ENCODE measurements at places on chromosomes 4 and X. TPM values are rescaled to one million over a fixed set of nuclear protein-coding genes. Genes with fewer than 3 reads are reported as not detected.

GRCh38 chr4:127708985-127709384, 21.2 kb upstream of the SLC25A31 start:
- DNase-seq, result peak; percentile 7

GRCh38 chr4:145719752-145720624, 40.0 kb downstream of the C4orf51 start:
- DNase-seq, result no peak

- no peak for DNase-seq
Measured at GRCh38 chr4:111807576-111807975, 337.7 kb upstream of the FAM241A start.

- peak; percentile 13 for DNase-seq
Measured at GRCh38 chr4:147019091-147019490, 73.4 kb upstream of the TTC29 start.

GRCh38 chrX:16454926-16455325, 195.0 kb upstream of the S100G start:
- DNase-seq, result no peak

- DNase-seq, result no peak
Measured at GRCh38 chr4:56856656-56857055, 35.2 kb upstream of the SPINK2 start.

GRCh38 chr4:156642161-156642560, 329.4 kb downstream of the PDGFC start:
- DNase-seq, result no peak

Gene TRIM75
- not detected for polyA plus RNA-seq

Gene MAGEE1
- polyA plus RNA-seq, result 0.16 TPM

- DNase-seq, result no peak
Measured at GRCh38 chr4:56313132-56313531, 74.2 kb downstream of the AASDH start.

DNA sequence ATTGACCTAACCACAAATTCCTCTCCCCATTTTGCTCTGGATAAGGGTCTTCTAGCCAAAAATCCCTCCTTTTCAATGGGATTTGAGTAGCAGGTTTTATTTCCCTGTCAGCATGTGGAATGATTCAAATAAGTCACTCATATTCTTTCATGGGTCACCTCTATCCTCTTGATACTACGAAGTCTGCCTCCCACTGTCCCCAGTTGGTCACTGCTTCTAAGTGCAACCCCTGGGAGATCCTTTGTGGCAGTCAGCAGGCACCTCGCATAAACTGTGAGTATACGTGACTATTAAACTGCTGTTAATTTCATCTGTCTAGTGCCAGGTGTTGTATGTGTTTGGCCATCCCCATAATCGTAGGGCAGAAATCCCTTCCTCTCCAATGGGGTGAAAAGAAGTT, 1667.9 kb upstream of the PCDH7 start:
- no peak for DNase-seq

Gene CCKAR
- polyA plus RNA-seq, result 0.27 TPM

Gene SLITRK4
- polyA plus RNA-seq, result not detected

- no peak for DNase-seq
Measured at GRCh38 chr4:38618505-38618904, 45.5 kb upstream of the KLF3 start.

- DNase-seq, result no peak
Measured at GRCh38 chrX:56792270-56793111, 63.4 kb downstream of the NBDY start.

DNA sequence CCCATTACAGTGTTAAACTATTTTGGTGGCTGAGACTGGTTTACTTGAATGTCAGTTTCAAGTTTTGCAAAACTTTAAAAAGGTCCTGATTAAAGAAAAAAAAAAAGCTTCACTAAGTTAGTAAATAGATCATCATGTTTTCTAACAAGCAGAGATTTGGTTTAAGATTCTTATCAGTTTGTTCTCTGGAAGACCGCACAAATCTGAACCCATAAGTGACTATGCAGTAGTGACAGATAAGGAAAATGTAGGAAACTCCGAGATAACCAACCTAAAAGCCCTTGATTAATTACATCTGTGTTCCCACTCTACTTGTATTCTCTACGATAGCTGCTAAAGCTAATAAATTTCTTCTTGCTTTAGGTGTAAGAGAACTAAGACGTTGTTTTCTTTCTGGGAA, 1799.8 kb upstream of the ADGRL3 start:
- no peak for DNase-seq

Gene FOXO4
- polyA plus RNA-seq, result 1.3 TPM

DNA sequence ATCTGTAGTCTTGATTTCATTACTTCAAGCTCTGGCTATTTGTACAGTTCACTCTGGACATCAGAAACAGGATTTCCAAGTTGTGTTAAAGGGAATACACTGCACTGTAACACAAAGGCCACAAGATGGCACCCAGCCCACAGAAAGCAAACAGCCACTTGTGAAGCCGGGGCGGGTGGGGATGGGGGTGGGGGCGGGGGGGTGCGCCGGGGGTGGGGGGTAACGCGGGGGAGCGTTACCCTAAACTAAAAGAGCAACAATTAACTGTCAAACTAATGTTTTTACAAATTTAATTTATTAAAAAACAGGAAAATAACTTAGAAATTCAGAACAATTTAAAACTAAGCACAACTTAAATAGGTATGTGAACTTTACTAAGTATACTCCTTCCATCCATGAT, 27.3 kb downstream of the PRDX4 start:
- DNase-seq, result peak; percentile 16

- DNase-seq, result no peak
Measured at GRCh38 chrX:31836479-31836878, 764.6 kb upstream of the FTHL17 start.

GRCh38 chr4:74112399-74113105, 13.6 kb upstream of the CXCL2 start:
- no peak for DNase-seq

DNA sequence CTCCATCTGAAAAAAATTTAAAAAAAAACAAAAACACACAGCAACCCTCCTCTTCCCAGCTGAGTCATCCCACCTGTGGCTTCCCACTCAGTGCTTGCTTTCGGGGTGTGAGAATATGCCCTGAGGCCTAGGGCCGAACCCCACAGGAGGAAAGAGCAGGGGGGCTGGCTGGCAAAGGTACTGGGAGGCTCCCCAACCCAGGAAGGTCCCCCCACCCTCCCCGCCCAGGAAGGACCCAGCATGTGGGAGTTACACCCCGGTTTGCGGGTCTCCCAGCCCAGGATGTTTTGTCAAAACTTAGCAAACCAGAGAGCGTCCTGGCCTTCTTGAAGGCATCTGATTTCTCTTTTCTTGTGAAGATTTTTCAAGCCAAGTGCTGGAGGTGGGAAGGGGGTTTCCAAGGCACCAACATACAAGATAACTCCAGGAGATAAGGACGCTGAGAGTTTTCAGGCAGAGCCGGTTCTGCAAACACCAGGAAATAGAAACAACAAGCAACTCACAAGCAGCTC, 25.7 kb upstream of the CSF2RA start:
- DNase-seq, result no peak

DNA sequence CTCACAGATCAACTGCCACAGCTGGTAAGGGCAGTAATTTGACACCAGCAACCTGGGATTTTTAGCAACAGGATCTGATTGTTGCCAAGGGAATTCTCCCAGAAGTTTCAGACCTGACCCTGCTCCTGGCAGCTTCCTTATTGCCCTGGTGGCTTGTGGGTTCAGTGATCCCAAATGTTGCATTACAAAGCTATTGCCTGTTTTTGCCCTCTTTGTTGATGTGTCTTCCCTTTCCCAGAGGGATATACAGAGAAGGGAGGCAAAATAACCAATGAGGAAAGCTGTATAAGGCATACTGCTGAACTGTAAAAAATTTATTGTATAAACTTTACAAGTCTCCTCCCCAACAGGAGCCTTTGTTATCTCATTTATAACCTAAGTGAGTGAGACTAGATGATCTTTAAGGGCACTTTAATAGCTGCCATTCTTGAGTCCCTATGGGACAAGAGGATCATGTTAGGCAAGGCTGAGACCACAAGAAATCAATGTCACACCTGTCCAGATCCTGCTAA, 22.2 kb downstream of the VSIG4 start:
- no peak for DNase-seq
